ENCODE measurements at places on chromosomes 7 and 10.

GRCh38 chr10:132876131-132876860 is 66.1 kb downstream of the CFAP46 start:
- DNase-seq: no peak

GRCh38 chr10:96440361-96441292 is 73.1 kb downstream of the TLL2 start:
- DNase-seq: peak; percentile 4

GRCh38 chr10:132192076-132192975 is 5.6 kb downstream of the DPYSL4 start:
- DNase-seq: no peak

DNA sequence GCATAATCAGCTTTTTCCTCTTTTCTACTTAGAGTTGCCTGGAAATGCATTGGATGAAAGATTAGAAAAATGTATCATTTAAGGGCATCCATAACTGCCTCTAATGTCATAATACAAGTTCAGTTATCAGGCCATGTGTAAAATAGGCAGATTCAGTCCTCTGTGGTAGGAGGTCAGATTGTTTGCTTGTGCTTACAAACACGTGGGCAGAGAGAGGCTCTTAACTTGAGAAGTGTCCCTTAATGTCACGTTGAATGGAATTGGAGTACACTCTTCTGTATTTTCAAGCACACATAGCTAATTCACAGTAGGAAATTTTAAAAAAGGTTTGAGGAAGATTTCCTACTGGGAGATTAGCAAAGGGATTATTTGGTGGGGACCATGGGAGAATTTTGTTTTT is 359.8 kb upstream of the MTPN start:
- DNase-seq: no peak

- no peak for DNase-seq
These were observed 21.8 kb downstream of the MRPL32 start for GRCh38 chr7:42953994-42954393.

GRCh38 chr10:49356944-49357343 is 38.9 kb downstream of the DRGX start:
- DNase-seq: no peak

GRCh38 chr10:58064714-58065528 is 202.8 kb downstream of the IPMK start:
- peak; percentile 84 for DNase-seq

DNA sequence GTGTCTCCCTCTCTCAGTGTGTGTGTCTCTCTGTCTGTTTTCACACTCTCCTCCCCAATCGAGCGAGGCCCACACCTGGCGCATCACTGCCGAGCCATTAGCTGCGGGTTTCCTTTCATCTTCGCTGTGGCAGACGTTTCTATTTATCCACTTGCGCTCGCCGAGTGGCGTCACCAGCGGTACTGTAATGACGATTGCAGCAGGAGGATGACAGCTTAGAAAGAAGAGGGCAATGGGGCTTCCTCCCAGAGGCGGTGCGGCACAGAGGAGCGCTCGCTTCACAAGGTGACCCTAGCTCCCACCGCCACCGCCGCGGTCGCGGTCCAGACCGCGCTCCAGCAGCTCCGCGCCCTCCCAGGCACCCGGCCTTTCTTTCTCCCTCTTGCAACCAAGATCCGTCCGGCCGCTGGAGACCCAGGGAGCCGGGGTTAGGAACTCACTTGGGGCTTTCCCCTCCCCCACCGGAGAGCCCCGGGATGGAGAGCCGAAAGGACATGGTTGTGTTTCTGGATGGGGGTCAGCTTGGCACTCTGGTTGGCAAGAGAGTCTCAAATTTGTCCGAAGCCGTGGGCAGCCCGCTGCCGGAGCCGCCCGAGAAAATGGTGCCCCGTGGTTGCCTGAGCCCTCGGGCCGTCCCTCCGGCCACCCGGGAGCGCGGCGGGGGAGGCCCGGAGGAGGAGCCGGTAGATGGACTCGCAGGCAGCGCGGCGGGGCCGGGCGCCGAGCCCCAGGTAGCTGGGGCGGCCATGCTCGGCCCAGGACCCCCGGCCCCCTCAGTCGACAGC is at the start of gene EVX1:
TSS of gene EVX1 (plus strand) at position 248 of the 785 bp plus-strand sequence. CDS start at position 477, 229 bp downstream.
- DNase-seq: no peak

- DNase-seq: no peak
These were observed 2.9 kb upstream of the ZNF713 start for GRCh38 chr7:55884321-55884720.

DNA sequence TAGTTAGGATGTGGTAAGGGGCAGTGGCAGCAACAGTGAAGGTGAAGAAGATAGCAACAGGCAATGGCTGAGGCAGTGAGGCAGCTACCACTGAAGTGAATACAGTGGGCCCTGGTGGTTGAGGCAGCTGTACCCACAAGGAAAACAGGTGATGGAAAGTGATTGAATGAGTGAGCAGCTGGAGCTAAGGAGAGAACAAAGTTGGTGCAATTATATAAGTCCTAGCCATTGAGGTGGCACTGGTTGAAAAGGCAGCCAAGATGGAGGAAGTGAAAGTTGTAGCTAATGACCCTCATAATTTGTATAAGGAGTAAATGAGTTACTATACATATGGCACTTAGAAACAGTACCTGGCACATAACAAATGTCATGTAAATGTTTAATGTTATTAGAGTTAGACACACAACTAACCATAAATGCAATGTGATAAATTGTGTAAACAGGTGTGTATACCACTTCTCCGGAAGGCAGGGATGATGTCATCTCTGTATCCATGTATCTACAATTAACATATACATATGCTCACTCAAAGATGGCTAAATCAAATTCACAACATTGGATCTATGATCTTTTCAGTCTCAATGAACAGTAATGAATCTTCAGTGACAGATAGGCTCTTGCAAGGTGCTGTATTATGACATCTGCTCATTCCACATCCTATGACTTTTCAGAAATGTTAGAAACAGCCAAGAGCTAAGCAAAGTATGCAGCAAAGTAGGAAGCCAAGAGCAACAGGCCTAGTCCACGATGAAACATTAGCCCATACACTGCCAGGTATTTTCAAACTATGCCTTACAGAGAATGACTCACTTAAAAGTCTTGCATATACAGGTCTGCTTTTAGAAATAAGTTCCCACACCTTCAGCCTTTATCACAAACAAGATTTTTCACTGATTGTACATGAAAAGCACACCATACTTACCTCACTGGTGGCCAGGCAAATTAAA is 10.7 kb downstream of the XPNPEP1 start:
- no peak for DNase-seq

GRCh38 chr7:148566736-148567135 is 23.8 kb upstream of the C7orf33 start:
- DNase-seq: no peak

DNA sequence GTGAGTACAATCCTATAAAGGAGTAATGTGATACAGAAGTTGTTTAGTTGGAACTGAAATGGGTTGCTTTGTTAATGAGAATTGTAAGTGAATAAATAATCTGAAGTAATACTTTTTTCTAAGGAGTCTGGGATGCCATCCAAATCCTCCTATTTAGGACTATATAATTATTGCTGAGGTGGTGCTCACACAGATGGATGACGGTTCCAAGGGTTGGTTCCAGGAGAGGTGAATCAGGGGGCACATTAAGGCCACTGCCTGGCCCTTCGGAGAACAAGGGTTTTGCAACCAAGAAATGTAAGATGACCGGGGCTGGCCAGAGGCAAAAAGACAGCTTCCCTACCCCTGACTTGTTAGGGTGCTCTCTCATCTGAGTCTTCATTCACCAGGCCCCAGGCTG is 352.7 kb downstream of the PHTF2 start:
- DNase-seq: peak; percentile 84

DNA sequence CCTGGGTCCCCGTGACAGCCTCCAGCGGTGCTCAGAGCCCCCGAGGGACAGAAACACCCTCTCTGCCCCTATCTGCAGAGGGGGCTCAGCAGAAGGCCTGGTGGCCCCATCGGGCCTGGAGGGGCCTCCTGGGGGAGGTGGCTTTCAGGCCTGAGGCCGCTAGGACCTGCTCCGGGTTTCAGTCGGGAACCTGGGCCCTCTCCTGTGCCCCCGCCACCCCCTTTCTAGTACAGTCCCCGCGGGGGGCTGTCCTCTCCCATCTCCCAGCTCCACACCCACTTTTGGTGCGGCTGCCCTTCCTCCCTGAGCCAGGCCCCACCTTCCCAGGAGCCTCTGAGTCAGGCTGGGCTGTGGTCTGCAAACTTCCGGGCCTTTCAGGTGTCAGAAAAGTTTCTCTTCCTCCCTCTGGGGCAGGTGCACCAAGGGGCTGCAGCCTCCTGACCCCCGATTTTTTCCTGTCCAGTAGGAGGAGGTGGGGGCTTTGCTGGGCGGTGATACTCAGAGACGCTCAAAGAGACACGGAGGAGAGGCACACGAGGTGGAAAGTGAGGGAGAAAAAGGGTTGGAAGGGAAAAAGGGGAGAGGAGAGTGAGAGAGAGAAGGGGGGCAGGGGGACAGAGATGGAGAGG is 692 bp downstream of the CARD11 start:
- DNase-seq: no peak

GRCh38 chr7:27200761-27201579 is 1.1 kb upstream of the HOXA13 start:
- no peak for DNase-seq

DNA sequence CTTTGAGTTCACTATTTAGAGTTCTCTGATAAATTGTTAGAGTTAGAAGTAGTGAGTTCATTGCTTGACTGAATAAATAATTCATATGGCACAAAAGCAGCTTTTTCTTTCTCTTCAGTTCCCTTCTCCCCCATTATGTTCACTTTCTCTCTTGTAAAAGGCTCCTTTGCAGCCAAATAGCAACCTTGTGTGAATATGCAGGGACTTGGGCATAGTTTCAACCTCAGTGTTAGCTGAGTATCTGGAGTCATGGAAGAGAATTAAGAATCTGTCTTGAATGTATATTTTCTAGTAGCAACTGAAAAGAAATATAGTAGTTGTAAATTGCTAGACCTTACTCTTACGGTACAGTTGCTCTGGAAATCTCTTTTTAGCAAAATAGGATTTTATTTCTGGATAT is 31.9 kb downstream of the ZEB1 start:
- no peak for DNase-seq

DNA sequence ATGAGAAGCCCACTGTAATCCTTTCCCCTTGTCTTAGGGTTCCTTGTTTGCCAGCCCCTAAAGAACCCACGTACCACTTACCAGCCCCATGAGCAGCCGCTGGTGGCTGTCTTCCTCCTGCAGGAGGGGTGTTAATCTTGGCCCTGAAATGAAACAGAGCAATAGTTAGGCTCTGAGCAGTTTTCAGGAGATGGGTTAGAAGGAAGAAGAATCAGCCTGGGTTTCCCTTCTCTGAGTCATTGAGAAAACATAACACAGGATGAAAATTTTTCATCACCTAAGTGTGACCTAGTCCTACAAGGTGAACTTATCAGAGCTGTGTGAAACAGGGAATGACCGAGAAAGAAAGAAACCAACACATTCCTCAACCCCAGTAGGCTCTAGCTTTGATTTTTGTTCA is 90.0 kb downstream of the GSAP start:
- no peak for DNase-seq

- DNase-seq: no peak
These were observed 99.6 kb upstream of the GLCCI1 start for GRCh38 chr7:7869036-7869435.

- DNase-seq: no peak
These were observed 106.4 kb downstream of the COL13A1 start for GRCh38 chr10:69908124-69908523.

DNA sequence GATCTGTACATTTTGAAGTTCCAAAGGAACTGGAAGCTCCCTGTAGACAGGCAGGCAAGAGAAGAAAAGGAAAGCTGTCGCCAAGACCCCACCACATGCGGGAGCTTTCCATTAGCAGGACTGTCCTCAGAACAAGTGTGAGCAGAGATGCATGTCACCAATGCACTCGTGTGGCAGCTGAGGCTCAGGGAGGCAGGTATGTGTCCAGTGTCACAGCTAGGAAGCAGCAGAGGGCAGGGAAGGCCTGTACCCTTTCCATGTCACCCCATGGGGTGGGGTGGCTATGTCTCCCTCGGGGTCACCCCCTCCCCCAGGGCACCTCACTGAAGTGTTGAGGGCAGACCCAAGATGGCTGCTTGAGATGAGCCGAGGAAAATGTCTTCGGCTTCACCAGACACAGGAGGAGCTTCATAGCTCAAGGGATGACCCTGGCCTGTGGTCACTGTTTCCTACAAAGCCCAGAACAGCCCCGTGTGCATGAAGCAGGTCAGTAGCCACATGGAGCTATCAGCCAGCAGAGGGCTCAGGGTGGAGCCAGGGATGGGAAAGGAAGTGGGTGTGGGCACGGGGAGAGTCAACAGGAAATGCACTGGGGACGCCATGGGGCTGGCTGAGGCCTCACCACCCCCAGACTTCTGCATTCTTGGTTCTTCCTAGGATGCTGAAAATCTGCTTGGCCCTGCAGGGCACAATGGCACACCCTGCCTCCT is 96.6 kb downstream of the FAM53B start:
- peak; percentile 34 for DNase-seq

GRCh38 chr7:146861701-146862100 is 745.1 kb downstream of the CNTNAP2 start:
- no peak for DNase-seq

GRCh38 chr7:91212582-91212981 is 51.7 kb upstream of the FZD1 start:
- no peak for DNase-seq

DNA sequence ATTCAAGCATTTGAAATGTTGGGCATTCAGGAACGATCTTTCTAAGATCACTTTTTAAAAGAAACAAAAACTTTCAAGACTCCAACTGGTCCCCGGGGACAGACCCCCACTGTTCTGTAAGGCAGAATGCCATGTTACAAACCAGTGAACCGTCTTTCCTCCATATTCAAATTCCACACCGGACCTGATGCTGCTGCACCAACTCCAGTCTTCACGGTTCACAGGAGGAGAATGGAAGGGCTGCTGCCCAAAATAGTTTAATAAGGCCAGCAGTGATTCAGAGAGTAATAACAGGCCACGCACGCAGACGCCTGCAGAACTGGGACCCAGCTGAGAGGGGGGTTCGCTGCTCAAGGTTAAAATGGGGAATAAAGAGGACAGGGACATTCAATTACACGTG is 47.2 kb downstream of the OSBPL3 start:
- no peak for DNase-seq

DNA sequence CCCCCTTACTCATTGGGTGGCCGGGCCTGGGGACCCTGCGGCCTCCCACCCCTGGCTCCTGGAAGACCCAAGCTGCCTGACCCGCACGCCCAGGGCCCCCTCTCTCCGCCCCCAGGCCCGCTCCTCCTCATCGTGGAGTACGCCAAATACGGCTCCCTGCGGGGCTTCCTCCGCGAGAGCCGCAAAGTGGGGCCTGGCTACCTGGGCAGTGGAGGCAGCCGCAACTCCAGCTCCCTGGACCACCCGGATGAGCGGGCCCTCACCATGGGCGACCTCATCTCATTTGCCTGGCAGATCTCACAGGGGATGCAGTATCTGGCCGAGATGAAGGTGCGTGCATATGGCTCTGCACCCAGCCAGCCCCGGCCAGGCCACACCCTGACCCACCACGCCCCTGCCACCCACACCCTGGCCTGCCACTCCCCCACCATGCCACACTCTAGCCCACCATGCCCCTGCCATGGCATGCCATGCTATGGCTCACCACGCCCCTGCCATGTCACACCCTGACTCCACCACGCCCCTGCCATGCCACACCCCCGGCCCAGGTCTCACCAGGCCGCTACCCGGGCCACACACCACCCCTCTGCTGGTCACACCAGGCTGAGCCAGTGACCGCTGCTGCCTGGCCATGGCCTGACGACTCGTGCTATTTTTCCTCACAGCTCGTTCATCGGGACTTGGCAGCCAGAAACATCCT is 18.7 kb upstream of the CSGALNACT2 start:
- DNase-seq: no peak
